ENCODE measurements at places on chromosomes 3 and 15.

DNA sequence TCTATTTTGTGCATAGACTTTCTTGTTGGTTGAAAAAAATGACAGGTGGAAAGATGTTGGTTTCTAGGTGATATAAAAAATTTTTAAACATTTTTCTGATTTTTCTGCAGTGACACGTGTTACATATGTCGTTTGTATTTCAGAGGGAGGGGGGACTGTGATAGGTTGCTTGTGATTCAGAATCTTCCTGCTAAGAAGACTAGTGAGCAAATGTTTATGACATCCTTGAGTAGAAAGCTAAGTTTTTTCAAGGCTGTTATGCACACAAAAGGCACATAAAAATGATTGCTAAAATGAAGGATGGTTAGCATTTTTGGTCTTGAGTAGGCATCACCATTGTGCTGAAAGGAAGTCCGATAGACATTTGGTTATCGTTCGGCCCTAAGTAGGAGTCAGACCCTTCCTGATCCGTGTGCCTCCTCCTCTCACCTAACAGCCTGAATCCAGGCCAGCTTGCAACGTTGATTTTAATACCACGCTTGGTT is 1.5 kb downstream of the ZNF639 start:
- DNase-seq: no peak

- DNase-seq: no peak
Observed at GRCh38 chr15:38374029-38374428, 79.9 kb upstream of the FAM98B start.

GRCh38 chr15:99613887-99614647 is 48.3 kb downstream of the MEF2A start:
- no peak for DNase-seq

DNA sequence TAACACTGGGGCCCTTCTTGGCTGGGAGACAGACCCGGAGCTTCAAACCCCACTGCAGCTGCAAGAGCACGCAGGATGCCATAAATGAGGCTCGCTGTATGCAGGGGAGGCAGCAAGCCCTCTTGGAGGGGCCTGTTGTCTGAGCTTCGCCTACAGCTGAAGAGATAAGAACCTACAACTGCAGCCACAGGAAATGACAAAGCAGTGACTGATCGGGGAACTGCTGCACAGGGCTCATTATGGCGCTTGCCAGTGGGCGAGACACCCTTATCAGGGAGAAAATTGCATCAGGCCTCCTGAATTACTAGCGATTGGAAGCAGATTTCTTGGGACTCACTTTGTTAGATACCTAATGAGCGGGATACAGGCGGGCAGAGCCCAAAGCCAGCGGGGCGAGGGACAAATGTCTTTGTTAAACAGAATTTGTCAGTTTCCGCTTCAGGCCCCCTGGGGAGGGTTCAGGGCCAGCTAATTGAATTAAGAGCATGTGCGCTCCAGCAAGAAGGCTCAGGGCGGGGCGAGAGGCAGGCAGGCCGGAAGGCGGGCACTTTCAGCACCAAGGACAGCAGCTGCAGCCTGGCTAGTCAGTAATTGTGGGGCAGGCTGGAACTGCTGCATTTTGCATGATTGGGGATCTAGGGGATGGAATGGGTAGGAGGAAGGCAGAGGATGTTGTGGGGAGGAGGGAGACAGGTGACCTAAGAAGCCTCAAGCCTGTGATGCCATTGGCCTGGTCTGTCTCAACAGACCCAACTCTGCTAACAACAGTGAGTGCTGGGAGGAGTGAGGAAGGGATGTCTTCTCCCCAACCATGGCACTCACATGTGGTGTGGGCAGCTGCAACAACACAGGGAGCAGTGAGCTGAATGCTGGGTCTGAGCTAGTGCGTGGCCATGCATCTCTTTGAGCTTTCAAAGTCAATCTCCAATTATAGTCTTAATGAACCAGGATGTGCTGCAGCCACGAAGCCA is 55.3 kb downstream of the CCDC33 start:
- DNase-seq: peak; percentile 22

DNA sequence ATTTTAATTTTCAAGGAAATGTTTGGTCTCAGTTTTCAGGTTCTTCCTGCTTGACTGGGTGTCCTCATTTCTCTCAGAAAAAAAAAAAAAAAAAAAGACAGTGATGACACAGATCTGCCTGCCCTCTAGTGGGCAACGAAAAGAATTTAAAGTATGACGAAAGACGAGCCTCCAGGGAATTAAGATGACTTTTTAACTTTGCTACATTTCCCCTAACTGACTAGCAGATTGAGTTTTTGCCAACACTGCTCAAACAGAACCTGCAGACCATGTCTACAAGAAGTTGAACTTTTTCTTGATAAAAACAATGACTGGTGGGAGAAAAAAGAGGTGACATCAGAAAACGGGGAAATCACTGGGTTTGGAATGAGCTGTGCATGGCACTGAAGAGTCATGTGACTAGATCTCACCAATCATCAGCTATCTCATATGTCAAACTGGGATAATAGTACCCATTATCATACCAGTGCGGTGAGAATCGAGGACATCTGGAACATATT is 40.8 kb downstream of the EOMES start:
- no peak for DNase-seq

- DNase-seq: no peak
Observed at GRCh38 chr3:30407651-30408050, 198.8 kb upstream of the TGFBR2 start.

- DNase-seq: no peak
Observed at GRCh38 chr15:34154725-34155204, 52.9 kb downstream of the PGBD4 start.

GRCh38 chr3:15581471-15582394 is 19.6 kb downstream of the HACL1 start:
- DNase-seq: no peak

DNA sequence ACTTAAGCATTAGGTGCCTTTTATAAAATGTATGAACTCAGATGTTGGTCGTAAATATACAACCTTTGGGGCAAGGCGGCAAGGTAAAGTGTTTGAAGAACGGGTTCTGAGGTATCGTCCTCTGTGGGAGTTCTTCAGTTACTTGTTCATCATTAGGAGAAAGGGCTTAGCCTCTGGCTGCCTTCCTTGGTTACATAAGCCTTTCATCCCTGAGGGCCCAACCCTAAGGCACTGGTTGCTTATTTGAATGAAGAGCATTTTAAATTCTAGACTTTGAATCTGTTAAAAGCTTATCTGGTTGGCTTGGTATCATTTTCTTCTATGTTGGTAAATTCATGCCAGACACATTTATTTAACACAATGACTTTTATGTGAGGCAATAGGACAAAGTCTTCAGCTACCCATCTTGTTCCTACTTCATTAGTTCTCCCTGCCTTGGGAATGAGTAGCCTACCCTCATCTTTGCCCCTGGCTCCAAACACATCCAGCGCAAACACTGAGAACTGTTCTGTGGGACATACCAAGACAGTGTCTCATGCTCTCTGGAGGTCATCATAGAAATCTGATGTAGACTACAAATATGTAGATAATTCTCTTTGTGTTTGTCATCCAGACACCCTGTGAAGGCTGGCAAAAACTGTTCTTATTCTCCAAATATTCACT is 12.4 kb upstream of the CCDC80 start:
- DNase-seq: no peak

- DNase-seq: no peak
Observed at GRCh38 chr3:114378760-114379159, 84.9 kb downstream of the TIGIT start.

DNA sequence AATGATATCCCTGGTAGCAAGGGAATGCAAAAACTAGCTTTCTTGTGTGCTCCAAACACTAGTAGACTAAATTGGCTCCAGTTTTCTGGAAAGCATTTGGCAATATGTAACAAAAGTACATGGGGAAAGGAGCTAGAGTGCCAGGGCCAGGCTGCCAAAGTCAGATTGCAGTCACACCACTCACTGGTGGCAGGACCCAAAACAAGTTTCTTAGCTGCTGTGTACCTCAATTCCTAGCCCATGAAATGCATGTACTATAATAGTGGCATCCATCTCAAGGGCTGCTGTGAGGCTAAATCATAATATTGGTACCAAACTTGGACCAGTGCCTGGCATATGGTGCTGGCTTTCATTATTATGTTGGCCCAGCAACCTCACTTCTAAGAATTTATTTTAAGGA is 49.3 kb downstream of the CLDN18 start:
- no peak for DNase-seq

DNA sequence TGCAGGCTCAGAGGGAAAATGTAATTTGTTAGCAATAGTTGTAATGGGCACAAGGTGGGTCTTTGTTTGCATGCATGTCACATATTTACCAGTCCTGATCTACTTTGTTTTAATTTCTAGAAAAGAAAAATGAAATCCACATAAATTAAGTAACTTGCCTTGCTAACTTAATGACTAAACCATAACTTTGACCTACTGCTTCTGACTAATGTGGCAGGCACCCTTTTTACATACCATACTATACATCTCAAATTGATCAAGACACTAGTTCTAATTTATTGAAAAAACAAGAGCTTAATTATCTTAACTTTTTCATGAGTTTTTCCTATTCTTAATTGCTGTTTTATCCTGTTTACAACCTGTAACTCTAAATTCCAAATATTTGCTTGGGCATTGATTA is 93.2 kb downstream of the ATP11B start:
- DNase-seq: no peak

DNA sequence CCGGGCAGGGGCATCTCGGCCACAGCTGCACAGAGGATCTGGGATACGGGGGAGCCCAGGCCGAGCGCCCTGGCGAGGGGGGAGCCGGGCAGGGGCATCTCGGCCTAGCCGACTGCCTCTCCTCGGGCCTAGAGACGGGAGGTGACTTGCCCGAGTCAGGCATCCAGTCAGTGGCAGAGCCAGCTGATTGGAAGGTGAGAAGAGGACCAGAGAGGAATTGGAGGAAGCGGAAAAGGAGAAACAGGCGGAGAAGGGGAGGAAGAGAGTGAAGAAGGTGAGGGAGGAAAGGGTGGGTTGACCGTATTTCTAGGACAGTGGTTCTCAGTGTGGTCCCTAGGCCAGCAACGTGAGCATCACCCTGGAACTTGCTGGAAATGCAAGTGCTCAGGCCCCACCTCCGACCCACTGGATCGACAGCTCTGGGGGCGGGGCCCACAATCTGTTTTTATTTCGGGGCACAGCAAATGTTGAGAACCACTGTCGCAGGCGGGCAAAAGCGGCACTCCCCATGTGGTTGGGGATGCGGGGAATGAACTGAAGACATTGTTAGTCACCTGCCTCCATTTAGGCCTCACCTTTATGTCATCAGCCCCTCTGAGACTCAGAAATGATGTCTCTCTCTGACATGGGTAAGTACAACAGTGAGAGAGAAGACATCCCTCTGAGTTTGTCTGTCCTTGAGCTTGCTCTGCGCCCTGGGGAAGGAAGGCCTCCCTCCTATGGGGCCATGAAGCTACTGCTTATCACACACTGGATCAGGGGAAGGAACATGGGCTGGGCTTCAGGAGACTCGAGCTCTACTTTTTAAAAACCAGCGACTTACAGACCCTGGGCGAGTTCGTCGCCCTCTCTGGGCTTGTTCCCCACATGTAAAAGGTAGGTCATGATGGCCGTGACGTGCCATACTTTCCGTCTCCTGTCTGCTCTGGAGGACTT is 1.0 kb upstream of the MELTF start:
- DNase-seq: no peak
